ENCODE measurements at places on chromosomes 2 and 18.

GRCh38 chr2:157592948-157593347 is 35.7 kb downstream of the ACVR1C start:
- peak; percentile 47 for DNase-seq

- DNase-seq: no peak
These were observed 32.2 kb downstream of the FAM178B start for GRCh38 chr2:96954011-96954846.

GRCh38 chr2:72198532-72199241 is 51.0 kb upstream of the CYP26B1 start:
- no peak for DNase-seq

DNA sequence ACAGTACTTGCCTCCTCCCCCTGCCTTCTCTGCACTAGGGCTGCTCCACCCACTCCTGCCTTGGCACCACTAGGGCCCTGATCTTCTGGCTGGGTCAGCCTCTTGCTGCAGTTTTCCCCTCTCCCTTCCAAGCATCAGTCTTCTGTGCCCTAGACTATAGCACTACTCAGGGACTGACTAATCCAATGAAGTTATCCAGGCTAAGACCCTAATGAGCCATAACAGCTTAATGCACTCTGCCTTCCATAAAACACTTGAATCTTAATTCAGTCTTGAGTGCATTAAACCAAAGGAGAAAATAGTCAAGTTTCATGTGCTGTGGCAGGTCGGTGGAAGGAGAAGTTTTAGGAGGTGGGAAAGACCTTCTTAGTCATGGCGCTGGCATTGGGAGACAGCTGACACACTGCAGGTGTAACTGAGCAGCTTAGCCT is 95.7 kb downstream of the BIN1 start:
- DNase-seq: no peak
